Amniotic stem cell (primary cell): ENCODE measurements at places on chromosomes 16 and 17.

DNA sequence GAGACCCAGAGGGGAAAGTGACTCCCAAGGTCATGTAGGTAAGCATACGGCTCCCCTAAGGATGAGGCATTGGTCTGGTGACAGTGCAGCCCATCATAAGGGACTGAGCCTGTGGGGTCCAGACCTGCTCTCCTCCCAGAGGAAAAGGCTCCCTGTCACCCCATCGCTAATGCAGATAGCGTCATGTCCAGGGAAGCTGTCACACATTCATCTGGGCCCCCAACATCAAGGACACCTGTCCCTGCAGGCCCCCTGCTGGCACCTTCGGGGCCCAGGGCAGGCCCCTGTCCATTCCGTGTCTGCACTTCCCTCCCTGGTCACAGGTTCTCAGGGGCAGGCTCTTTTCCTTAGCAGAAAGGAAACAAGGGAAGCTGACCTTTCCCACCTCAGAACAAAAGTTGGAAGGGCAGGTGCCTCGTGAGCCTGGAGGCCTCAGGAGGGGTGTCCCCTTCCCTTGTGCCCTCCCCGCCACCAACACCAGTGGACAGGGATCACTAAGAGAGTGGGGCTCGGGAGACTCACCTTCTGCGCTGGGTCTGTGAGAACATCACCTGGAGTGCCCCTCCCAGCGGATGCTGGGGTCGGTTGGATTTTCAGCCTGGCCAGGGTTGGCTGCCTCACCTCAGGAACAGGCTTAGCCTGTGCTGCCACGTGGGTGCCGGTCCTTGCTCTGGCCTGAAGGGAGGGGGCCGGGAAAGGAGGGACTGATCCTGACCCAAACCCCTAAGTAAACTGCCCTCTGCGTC lies 17.3 kb upstream of the LASP1NB start:
- no peak for DNase-seq

DNA sequence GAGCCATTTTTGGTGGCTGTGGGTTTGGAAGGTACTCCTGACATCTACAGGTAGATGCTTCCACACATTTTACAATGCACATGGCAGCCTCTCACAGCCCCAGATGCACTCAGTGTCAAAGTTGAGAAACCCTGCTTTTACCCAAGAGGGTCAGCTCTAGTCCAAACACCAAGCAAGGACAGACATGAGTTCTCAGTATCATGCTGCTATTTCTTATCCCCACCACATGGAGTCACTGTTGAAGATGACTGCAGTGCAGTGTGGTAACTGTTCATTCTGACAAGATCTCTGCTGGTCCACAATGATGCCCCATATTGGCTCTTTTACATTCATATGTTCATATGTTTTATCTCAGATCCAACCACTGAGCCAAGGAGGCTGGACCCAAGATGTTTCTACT lies 50.5 kb upstream of the SALL1 start:
- DNase-seq = no peak

GRCh38 chr16:63712725-63713124 lies 1409.1 kb downstream of the CDH11 start:
- DNase-seq = no peak

DNA sequence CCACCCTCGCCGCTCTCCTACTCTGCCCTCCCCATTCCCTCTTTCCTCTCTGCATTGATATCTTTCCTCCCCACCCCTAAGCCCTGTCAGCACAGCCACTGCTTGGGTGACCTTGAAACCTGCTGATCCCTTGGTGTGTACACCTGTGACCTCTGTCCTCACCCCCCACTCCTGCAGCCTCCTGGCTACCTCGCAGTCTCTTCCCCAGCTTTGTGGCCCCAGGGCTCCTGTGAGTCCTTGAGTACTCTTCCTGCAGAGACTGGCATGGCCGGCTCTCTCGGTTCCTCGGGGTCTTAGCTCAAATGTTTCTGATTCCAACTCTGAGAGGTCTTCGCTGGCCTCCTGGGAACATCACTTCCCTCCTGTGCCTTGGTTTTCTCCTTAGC lies 31.7 kb downstream of the ADCY7 start:
- DNase-seq = no peak

- peak; percentile 95 for DNase-seq
These were observed 10.6 kb upstream of the TERF2 start for GRCh38 chr16:69396187-69397061.

- DNase-seq = peak; percentile 12
These were observed 8.6 kb downstream of the RPGRIP1L start for GRCh38 chr16:53695070-53695469.

GRCh38 chr17:61805399-61805798 lies 57.9 kb downstream of the BRIP1 start:
- peak; percentile 48 for DNase-seq

DNA sequence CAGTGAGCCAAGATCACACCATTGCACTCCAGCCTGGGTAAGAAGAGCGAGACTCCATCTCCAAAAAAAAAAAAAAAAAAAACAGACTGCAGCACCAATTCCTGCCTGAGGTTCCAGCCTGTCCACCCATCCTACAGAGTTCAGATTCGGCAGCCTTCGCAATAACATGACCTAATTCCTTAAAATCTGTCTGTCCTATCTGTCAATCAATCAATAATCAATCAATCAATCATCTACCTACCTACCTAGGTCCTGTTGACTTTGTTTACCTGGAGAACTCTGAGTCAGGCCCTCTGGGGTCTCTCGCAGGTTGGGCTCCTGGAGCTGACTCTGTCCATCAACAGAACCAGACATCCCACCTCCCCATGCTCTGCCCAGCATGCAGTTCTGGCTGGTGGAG lies 236.7 kb downstream of the ENGASE start:
- no peak for DNase-seq

DNA sequence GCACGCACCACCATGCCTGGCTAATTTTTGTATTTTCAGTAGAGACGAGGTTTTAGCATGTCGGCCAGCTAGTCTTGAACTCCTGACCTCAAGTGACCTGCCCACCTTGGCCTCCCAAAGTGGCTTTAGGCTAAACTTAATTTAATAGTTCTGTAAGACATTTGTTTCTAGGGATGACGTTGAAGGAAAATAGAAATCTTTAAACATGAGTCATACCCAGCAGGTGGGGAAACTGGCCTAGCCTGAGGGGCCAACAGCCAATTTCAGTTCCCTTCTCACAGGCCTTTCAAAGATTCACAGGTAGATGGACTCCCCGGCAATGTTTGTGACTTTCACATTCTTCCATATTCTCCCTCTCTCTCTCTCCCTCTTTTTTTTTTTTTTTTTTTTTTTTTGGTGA lies 18.1 kb upstream of the ITPRIPL2 start:
- no peak for DNase-seq

DNA sequence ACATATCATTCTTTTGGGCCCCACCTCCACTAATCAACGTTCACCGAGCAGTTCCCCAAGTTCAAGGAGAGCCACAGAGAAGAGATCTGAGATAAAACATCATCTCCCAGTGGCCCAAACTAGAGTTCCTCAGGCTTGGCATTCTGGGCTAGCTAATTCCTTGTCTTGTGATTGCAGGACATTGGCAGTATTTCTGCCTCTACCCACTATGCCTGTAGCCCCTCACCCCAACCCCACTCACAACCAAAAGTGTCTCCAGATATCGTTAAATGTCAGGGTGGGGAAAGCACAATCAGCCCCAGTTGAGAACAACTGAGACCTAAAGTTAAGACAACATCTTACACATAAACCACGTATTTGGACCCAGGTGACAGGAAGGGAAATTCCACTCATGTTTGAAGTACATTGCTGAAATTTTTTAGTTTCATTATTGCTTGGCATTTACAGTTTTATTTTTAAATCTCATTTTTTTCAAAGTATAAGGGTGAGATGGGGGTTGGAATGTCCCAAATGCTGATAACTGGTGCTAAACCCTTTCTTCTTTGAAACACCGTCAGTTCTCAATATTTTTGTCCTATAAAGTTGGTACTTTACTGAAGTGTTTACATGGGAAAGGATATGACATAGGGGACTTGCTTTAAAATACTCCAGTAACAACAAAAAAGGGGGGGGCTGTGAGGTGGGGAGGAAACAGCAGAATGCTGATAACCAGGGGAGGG lies 13.6 kb downstream of the ZC3H7A start:
- DNase-seq = no peak

GRCh38 chr16:71594000-71594646 lies 17.2 kb upstream of the TAT start:
- no peak for DNase-seq

DNA sequence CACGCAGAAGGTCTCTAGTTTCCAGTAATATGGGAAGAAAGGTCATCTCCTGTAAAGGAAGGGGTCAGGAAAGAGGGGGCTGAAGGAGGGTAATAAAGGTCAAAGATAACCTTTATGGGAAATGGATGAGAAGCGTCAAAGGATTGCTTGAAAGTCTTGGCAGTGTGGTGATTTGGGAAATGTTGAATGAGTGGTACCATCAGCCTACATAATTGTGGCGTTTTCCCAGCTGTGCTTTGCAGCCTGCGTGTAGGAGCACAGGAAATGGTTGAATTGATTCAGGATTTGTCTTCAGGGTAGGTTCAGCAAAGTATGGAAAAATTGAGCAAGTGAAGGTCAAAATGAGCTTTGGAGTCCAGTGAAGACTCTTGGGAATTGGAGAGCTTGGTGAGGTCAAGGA lies 115.8 kb upstream of the NOL11 start:
- DNase-seq = no peak

DNA sequence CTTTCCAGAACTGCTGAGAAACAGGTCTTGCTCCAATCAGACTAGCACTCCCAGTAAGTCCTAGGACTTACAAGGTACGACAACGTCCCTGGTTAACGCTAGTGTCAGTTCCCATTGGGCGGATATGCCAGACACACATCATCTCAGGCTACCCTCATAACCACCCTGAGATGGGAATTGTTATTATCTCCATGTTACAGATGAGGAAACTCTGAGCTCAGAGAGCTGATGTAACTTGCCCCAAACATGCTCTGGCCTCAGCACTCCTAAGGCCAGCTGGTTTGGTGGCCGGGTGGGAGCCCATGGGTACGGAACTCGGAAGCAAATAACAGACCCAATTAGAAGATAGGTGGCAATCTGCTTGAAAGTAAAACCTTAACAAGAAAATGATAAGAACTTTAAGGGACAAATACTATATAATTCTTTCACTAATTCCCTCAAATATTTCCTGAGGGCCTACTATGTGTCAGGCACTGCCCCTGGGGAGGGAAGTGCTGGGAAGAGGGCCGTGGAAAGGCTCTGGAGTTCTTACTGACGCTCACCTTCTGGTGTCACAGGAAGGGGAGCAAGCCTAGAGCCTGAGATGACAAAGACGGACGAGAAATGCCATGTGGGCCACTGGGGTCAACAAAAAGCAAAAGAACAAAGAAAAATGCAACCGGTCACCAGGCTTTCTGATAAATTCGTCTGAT lies 6.9 kb downstream of the CREBBP start:
- no peak for DNase-seq

- no peak for DNase-seq
These were observed 61.5 kb downstream of the DHRS7C start for GRCh38 chr17:9729735-9730420.
